ENCODE measurements at places on chromosomes 12 and 14. TPM values are rescaled to one million over a fixed set of nuclear protein-coding genes. Genes with fewer than 3 reads are reported as not detected.

DNA sequence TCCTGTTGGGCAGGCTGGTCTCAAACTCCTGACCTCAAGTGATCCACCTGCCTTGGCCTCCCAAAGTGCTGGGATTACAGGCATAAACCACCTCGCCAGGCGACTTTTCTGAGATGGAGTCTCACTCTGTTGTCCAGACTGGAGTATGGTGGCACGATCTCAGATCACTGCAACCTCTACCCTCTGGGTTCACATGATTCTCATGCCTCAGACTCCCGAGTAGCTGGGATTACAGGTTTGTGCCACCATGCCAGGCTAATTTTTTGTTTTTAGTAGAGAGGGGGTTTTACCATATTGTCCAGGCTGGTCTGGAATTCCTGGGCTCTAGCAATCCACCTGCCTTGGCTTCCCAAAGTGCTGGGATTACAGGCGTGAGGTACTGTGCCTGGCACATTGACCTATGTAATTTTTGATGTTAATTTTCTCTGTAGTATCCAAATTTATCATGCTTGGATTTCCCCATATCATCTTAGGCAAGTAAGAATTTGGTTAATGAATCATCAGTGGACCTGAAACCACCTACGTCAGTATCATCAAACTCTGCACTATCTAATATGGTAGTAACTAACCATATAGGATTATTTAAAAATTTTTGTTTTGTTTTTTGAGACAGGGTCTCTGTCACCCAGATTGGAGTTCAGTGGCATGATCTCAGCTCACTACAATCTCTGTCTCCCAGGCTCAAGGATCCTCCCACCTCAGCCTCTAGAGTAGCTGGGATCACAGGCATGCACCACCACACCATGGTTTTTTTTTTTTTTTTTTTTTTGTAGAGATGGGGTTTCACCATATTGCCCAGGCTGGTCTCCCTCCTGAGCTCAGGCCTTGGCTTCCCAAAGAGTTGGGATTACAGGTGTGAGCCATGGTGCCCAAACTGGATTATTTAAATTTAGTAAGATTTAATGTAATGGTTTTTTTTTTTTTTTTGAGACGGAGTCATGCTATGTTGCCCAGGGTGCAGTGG lies 11.9 kb upstream of the ATP5F1B start:
- DNase-seq = no peak

BDKRB1 gene
- polyA plus RNA-seq = not detected

DNA sequence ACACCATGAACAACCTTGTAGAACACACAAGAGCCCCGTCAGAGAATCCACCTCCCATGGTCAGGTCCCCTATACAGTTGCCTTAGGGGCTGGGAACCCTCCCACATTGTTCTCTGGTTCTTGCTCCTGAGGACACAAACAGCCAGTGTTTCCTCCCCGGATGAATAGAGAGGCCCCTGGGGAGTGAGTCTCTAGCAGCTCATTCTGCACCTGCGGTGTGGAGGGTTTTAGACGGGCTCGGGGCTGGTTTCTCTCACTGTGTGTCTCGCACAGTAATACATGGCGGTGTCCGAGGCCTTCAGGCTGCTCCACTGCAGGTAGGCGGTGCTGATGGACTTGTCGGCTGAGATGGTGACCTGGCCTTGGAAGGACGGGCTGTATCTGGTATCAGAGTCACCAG lies 1052.1 kb downstream of the TMEM121 start:
- DNase-seq = no peak

DNA sequence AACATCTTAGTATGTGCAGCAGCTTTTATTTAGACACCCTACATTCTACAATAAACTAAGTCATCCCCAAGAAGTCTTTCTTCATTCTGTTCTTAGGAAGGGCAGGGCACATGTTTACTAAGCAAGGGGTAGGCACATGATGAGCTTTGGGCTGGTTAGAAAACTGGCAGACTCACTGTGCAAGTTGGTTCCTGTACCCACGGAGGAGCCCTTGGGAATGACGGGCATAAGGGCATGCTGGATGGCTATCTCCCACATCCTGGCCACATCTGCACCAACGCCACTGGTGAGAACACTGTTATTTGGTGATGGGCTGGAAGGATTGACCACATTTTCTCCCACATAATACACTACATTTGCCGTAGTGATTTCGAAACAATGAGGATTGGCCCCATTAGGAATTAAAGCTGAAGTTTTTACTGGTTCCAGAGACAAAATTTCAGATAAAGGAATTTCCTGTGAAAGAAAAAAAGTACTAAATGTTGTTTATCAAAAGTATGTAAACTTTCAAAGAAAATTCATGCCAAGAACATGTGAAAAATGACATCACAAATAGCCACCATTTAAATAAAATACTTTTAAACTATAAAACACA lies 297.0 kb downstream of the PRKD1 start:
- no peak for DNase-seq

DNA sequence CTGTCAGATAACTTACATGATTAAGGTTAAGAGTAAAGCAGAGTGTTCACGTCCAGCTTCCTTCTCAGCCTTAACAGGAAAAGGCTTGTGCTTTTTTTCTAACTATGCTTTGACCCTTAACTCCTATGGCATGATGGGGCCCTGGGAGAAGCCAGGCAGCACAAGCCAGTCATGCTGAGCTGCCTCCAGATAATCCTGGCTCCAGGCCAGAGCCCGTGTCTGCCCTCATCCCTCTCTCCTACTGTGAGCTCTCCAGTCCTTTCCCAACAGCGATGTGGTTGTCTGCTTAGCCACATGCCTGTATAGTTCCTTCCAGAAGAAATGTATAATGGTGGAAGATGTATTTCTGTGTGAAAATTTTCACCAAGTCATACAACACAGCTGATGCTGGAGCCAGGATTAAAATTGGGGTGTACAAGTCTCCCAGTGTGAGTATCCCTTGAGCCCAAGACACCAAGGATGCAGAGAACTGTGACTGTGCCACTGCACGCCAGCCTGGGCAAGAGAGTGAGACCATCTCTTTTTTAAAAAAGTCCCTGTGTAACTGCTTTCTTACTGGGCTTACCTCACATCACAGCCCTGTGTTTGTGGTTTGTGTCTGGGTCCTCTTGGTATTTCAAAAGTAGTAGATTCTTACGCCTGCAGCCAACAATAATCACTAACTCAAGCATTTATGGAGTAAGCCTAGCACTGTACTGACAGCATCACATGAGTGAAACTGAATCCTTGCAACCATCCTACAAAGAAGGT lies 7.9 kb upstream of the ITFG2 start:
- peak; percentile 69 for DNase-seq

DNA sequence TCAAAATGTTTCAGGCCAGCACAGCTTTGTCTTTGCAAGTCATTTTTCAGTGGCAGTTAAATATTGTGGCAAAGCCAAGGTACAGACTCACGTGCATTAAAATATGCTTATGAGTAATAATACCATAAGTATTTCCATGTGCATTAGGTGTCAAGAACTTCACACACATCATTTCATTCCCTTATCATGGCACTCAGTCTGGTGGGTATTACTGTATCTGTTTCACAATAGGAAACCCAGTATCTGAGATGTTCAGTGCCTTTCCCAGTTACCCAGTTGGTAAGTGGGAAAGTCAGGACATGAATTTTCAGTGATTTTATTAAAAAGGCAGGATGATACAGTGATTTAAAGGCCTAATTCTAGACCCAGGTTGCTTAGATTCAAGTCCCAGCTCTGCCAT lies 52.9 kb downstream of the IFNG start:
- no peak for DNase-seq

NFE2 gene
- polyA plus RNA-seq = not detected

DNA sequence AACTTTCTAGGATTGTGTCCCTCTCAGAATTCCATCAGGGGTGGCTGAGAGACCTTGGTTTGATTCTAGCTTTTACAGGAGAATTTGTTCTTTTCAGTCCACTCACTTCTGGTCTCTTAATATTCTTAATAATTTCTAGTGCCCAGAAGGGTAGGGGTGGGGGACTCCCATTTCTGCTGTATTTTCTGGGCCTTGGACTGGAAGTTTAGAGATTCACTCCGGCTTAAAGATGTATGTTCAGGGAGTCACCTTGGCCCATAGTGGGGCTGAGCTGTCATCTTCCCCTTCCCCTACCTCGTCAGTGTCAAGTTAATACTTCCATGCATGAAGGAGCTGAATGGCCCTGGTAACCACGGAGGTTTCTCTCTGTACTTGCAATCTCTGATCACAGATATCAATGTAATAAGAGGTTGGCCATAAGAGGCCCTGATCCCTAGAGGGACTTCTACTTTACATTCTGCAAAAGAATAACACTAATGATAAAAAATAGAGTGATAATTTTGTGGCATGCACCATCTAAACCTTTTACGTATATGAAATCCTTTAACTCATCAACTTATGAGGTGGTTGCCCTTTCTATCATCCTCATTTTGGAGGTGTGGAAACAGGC lies 6.7 kb downstream of the KRT81 start:
- no peak for DNase-seq

GPATCH2L gene
- polyA plus RNA-seq = 4.6 TPM

Data from heart right ventricle (tissue), 16 donors.